ENCODE measurements at places on chromosomes 7 and 10.

DNA sequence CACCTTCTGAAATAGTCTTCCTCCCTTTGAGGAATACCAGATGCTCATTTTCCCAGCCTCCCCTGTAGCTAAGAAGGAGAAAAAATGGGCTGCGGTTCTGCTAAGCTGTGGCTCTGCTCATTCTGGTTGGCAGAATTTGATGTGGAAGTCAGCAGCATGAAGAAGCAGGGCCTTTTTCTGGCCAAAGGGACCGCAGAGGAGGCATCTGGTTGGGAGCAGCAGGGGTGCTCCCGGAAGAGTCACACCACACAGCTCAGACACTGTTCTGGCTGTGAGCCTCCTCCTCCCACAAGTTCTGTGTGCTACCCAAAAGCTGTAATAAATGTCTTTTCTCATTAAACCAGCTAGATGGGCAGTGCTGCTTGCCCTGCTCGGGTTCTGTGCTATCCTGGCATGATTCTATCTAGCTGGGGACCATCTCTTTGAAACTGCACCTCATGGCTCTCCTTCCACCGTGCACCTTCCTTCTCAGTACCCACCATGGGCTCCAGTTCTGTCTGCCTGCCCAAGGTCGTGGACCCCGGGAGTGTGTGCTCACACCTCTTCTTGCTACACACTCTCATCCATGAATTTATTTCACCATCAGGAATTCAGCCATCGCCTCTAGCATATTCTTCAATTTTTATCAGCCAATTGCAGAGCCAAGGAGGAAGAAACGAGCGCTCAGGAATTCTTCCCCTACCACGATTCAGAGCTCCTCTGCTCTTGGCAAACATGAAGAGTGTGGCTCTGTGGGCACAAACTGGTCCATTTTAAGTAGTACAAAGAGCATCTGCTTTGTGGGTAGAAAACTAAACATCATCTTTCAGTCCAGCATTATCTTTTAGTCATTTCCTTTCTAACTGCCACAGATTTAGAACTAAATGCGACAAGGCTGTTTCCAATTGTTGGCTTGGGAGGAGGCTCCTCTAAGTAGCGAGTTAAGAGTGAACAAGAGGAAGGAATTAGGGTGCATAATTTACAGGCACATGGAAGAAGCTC, 76.9 kb downstream of the FAM171A1 start:
- DNase-seq: no peak

DNA sequence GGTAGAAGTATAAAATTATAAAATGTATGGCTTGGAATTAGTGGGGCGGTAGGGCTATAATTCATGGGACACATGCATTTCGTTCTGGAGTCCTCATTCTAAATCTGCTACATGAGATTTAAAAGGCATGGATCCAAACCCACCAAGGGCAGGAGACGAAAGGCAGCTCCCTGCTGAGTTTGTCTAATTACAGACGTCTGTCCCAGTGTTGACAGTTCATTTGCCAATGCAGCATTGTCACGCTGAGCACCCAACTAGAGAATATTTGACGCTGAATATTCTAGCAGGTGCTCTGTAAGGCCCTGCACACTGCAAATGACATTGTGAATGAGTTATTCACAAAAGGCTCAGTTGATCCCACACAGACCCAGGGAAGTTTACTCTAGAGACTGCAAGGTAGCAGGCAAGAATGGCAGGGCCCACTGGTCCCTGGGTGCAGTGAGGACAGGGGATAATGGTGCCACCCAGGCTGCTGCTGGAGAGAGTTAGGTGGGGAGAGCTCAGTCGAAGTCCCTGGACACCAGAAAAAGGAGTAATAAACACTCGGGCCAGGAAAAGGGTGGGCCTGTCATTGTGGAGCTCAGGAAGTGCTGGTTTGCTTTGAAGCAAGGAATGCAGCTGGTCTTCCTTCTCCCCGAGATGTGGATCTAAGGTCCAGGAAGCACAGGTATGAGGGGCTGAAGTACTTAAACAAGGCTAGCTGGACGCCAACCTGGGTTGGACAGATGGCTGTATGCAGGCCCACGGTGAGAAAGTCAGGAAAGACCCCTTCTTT, 75.0 kb upstream of the JCAD start:
- DNase-seq: no peak

GRCh38 chr7:38105874-38106483, 72.1 kb upstream of the STARD3NL start:
- peak; percentile 26 for DNase-seq

DNA sequence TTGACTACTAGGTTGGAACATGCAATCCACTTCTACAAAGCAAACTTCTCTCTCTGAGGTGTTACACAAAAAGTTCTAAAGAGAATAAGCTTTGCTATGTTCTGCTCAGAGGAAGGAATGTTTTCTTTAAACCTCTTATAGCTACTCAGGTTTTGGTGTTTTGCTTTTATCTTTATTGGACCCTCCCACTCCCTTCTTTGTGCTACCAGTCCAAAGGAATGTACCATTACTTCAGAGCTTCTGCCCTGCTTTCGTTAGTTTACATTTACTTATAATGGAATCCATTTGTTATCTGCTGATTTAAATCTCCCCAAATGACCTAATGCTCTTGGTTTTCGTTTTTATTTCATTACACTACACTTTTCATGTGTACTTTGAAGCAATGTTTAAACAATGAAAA, 154.9 kb downstream of the ATE1 start:
- DNase-seq: no peak

DNA sequence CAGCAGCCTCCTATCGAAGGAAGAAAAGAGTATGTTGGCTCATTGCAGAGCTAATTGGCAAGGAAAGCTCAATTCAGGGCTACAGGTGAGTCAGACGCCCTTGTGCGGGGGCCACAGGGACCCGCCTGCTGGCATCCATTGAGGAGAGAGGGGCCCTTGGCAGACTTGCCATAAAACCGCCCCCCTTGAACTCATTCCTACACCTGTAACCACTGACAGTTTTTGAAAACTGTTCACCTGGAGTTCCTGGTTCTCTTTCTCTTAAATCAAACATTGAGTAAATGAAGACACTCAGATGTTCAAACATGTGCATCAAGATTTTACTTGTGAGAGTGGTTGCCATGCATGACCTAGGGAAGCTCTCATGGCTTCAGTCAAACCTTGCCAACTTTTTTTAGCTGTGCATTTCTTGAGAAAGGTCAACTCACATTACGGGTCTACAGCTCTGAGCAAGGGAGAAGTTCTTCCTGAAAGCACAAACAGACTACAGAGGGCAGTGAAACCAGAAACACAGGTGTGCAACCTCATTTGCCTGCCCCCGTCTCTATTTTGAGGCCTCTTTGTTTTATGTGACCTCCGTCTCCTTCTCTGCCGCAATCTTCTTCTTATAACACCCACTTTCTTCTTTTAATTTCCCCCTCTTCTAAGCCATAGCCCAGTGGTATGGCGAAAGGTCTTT, 87.8 kb downstream of the TBXAS1 start:
- DNase-seq: no peak

DNA sequence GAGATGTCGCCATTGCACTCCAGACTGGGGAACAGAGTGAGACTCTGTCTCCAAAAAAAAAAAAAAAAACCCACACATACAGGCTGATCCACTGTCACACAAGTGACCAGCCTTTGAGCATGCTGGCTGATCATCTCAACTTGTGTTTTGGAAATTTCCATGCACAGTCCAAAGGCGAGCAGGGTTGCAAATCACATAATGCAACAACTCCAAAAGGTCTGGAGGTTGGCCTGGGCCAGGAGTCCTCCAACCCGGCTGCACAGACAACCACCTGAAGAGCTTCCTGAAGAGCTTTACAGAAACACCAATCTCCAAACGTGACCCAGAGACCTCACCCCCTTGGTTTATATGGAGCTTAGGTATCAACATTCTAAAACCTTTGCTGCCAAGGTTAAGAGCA, 16.4 kb downstream of the PARD3 start:
- no peak for DNase-seq

Measured in frontal cortex (tissue), 4 donors.